Mesendoderm (in vitro differentiated cells): ENCODE measurements at places on chromosomes 6 and 20.

DNA sequence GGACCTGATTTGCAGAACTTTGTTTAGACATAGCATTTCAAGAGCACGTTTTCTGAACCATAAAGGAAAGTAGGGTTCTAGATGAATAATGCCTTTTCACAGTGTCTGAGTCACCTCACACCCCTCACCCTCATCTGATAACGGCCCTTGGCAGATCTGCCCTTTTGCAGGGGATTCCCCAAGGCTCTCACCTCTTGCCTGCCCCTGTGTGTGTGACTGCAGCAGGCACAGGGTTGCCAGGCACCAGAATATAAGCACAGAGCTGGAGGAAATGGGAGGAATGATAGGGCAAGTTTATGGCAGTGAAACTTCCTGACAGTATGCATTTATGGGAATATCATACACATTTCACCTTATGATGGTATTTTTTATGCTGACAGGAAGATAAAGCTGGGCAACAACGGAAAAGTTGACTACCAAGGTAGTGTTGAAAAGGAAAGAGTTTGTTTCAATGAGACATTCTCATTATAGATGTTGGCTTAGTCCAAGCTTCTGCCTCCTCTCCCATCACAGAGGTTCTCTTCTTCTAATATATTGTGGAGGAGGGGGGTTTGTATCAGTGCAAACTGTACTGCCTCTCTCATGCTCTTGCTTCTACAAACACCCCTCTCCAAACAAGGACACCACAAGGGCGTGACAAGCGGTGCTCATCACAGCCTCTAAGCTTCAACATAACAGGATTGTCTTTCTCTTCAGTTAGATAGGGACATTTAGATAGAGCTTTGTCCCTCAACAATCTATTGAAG, 101.5 kb upstream of the BACH2 start:
- DNase-seq: peak; percentile 88

GRCh38 chr20:19812696-19813095, 54.6 kb downstream of the RIN2 start:
- DNase-seq: no peak

DNA sequence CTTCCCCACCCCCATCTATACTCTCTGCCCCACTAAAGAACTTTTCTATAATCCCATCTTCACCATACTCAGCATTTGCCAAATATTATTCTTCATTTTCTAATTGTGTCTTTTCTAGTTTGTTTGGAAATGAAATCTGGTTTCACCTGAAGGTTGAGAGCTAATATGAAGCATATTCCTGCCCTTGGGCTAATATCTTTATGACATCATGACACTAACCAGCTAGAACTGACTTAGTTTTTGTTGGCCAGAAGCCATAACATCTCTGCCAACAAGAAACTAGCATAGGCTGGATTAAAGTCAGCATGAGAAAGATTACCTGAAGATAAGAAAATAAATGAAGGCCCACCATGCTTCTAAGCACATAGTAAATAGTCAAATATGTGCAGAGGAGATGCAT, 16.7 kb downstream of the UNC5CL start:
- DNase-seq: no peak

DNA sequence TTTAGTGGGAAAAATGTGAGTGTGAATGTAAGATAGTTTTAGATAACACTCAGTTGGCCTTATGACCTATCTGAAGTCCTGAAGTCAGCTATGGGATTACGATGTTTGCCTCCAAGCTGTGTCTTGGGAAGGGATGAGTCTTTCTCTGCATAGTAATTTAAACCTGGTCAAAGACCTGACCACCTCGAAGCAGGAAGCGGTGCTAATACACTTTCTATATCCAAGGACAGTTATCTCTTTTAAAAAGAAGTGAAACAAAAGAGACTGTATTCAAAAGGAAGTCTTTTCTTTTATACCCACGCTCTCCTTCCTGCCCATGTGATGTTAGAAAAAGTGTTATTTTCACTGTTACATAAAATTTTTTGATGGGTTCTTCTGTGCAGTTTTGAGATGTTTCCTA, 94.9 kb downstream of the JARID2 start:
- no peak for DNase-seq

DNA sequence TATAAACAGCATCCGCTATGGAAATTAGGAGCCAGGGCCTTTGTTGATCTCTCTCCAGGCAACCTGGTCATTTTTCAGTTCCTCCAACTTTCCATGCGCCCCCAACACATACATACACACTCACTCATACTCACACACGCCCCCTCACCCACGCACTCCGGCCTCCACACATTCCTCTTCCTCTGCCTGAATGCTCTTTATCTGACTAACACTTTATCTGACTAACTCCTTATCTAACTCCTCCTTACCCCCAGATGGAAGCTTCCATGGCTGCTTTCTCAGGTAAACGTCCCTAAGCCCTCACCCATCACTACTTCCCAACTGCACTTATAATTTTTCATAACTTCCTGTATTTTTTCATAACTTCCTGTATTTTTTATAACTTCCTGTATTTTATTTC, 17.4 kb downstream of the CASS4 start:
- no peak for DNase-seq

DNA sequence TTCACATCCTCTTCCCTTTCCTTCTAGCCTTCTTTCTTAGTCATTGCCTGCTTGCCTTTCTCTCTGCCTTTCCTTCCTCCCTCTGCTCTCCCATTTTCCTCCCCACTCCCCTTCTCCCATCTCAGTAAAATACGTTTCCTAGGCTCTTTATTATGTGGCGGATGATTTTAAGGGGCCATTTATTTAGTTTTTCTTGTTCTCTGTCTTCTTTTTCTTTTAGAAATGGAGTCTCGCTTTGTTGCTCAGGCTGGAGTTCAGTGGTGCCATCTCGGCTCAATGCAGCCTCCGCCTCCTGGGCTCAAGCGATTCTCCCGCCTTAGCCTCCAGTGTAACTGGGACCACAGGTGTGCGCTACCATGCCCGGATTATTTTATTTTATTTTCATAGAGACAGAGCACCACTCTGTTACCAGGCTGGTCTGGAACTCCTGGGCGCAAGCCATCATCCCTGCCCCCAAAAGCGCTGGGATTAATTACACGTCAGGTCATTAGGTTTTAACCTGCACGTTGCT, 1.5 kb downstream of the MTHFD1L start:
- DNase-seq: peak; percentile 19

GRCh38 chr20:50169329-50169823, 15.9 kb upstream of the PEDS1 start:
- peak; percentile 87 for DNase-seq

DNA sequence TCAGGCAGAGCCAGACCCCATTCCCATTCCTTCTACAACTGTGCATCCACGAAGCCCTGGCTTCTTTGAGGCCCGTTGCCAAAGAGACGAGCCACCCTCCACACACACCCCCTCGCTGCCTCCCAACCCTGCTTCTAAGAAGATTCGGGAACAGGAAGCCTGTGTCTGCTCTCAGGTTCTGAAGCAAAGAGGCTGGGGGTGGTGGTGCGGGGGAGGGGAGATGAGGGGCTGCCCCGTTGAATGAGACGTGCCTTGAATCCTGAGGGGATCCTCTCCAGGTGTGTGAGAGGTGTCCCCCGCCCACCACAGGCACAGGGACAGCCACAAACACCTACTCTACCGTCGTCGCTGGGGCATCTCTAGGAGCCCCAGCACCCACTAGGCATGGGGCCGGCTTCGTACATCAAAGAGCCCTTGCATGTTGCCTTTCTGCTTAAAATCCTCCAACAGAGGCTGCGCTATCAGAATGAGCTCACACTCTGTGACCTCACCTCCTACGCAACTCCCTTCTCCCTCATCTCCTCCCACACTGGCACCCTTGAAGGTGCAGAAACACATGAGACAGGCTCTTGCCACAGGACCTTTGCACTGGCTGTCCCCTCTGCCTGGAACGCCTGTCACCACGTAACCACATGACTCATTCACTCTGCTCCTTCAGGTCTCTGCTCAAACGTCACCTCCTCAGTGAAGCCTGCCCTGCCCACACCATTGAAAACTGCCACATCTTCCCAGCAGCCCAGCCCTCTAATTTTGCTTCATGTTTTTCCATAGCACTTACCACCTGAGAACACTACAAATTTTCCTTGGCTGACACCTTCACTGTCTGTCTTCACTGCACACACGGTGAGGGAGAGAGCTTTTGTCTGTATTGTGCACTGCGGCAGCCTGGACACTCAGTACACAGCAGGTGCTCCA, 58.5 kb downstream of the PREX1 start:
- DNase-seq: peak; percentile 33
